Putamen (tissue), 1 donor: ENCODE measurements at places on chromosomes 1 and 21.

DNA sequence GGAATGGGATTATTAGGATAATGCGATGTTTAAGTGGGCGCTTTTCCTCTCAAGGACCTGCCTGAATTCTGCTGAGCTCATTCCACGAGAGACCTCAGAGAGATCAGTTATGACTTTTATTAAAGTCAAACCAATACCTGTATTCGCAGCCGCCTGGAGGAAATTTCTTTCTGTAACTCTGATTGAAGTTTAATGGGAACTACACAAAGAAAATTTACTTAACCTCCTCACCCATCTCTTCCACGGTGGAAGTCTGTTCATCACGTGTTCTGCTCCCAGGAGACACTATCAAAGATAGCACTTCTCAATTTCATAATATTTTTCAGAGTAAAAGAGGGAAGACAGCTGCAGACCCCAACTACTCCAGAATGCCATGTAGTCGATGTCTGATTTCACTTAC, 334.7 kb upstream of the POU3F1 start:
- no peak for DNase-seq

- DNase-seq = no peak
Observed at GRCh38 chr1:207820568-207821463, 69.0 kb downstream of the CD46 start.

GRCh38 chr1:159941591-159942560, 3.5 kb downstream of the IGSF9 start:
- DNase-seq = no peak

DNA sequence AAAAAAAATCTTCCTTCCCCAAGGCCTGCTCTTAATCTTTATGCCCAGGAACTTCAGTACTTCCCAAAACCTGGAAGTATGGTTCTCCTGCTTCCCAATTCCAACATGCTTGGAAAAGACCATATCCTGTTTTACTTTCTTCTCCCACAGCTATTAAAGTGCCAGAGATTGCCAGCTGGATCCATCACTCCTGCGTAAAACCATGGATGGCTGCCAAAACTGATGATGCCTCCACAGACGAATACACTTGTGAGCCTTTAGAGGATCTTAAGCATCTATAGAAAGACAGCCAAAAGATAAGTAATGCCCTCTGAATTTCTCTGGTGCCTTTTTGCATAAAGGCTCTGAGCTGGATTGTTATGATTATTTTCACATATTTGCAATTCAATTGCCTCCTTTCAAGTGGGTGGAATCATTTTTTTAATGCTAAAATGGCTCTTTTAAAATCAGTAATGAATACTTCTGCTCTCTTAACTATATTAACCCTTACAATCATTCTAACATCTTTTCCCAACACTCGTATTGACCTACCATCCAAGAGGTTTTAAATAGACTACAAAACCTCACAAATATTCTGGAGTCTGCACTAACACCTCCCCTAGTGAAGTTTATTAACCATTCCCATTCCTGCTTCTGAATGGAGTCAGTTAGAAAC, 1807.8 kb downstream of the BRINP3 start:
- DNase-seq = peak; percentile 2

DNA sequence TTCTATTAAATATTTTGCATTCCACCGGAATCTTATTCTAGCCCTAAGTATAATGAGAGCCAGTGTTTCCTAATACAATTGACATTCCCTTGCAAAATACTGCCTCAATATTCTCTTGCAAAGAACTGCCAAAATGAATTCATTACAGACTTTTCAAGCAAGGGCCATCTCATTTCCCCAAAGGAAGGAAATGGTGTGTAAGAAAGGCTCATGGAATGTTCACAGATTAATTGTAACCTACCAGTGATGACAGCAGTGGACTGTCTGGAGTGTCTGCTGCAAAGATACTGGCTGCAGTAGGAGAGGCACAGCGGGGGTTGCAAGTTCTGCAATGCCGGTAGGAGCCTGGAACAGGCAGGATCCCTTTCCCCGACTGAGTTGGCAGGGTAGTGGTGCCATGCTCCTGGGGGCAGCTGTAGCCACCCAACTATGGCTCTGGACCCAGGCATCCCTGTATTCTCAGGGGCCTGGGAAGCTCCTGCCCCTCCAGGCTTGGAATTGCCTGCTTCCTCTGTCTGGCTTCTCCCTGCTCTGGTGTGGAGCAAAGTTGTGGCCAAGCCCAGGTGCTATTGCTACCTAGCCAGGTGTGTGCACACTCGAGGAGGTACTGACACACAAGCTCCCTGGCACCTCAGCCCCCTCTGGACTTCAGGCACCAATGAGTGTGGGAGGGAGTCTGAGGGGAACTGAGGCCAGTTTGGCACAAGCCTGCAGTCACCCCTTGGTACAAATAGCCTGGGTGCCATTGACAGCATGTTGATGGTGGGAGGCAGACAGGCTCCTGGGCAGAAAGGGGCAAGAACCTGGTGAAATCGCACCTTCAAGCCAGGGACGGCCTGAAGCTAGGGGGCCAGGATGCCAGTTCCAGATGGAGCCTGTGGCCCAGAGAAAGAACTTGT, 1371.0 kb downstream of the KCNT2 start:
- no peak for DNase-seq

- DNase-seq = no peak
Observed at GRCh38 chr1:231240531-231240882, 505 bp upstream of the GNPAT start.

- DNase-seq = peak; percentile 27
Observed at GRCh38 chr1:41274752-41275545, 32.8 kb upstream of the SCMH1 start.

DNA sequence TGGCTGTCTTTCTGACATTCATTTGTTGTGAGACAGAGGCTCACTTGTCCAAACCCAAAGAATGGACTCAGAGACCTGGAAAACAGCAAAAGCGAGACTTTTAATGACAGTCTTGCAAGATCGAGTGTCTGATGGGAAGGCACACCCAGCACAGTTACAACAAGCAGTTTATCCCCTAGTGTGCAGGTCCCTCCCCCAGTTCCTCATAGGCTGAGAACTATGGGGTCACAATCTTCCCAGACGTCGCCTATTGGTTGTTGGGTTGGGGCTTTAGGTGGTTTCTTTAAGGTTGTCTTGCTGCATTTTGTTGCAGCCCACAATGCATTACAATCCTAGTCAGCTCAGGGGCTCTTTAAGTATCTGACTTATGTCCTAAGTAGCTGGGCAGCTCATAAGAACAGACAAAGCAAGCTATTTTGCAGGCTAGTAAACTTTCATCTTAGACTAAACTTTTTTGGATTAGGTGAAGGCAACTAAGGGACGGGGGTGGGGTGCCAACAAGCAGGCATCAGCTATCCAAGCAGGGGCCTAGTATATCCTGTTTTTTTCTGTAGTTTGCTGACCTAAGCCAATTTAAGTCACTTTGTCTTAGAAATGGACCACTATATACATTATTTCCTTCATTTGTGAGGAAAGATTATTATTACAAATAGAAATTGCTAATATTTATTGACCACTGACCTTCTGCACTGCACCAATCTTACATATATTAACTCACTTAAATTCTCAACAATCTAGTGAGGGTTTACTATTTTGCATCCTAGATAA, 151.8 kb downstream of the SETD4 start:
- DNase-seq = no peak

- no peak for DNase-seq
Observed at GRCh38 chr1:183000167-183000962, 22.9 kb upstream of the LAMC1 start.

- no peak for DNase-seq
Observed at GRCh38 chr1:155809088-155809487, 47.9 kb downstream of the GON4L start.

- no peak for DNase-seq
Observed at GRCh38 chr1:245645406-245645805, 490.6 kb downstream of the KIF26B start.

DNA sequence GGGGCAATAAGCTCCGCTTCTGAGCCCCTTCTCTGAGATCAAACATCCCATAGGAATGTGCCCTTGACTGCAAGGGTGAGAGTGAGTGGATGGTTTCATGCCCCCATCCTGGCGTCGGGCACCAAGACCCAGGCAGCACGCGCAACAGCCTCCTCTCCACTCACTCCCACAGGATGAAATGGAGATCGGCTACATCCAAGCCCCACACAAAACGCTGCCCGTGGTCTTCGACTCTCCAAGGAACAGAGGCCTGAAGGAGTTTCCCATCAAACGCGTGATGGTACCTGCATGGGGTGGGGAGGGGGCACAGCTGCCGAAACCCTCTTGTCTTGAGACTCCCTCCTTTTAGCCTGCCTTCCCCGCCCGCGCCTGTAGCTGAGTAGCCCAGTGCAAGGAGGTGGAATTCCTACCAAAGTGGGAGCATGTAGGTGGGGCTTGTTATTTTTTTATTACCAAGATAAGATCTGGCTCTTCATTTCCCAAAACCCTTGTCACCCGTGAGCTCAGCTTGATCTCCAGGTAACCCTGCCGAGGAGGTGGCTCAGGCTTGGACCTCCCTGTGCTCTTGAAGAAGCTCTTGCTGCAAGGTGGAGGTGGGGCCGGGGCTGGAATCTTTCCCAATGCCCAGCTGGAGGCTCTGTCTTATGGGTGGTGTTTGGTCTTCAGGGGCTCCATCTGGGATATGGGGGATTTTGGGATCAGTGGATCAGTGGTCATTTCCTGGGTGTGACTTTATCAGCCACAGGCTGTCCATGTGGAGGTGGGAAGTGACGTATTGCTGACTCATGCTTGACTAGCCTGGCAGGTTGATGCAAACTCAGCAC, 24.0 kb upstream of the PADI6 start:
- DNase-seq = no peak

GRCh38 chr1:36109041-36109679, 15.9 kb downstream of the COL8A2 start:
- no peak for DNase-seq

- no peak for DNase-seq
Observed at GRCh38 chr1:91066538-91066937, 44.7 kb upstream of the ZNF644 start.

- DNase-seq = no peak
Observed at GRCh38 chr1:143735764-143736461, 235.9 kb downstream of the FAM72C start.

GRCh38 chr1:56052041-56052440, 527.3 kb downstream of the PLPP3 start:
- DNase-seq = no peak

DNA sequence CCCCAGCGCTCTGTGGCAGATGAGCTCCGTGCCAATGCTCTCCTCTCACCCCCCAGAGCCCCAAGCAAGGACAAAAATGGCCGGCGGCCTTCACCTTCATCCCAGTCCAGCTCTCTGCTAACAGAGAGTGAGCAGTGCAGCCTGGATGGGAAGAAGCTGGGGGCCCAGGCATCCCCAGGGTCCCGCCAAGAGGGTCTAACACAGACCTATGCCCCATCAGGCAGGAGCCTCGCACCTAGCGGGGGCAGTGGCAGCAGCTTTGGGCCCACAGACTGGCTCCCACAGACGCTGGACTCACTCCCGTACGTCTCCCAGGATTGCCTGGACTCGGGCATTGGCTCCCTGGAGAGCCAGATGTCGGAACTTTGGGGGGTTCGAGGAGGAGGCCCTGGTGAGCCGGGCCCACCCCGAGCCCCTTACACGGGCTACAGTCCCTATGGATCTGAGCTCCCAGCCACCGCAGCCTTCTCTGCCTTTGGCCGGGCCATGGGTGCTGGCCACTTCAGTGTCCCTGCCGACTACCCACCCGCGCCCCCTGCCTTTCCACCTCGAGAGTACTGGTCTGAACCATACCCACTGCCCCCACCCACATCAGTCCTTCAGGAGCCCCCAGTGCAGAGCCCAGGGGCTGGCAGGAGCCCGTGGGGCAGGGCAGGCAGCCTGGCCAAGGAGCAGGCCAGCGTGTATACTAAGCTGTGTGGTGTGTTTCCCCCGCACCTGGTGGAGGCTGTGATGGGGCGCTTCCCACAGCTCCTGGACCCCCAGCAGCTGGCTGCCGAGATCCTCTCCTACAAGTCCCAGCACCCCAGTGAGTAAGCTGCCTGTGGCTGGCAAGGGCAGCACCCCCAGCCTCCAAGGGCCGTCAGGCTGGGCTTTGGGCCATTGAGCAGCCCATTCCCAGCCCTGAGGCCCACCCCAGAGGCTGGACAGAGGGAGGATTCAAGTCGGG, 8.7 kb downstream of the ZC3H12A start:
- DNase-seq = no peak

DNA sequence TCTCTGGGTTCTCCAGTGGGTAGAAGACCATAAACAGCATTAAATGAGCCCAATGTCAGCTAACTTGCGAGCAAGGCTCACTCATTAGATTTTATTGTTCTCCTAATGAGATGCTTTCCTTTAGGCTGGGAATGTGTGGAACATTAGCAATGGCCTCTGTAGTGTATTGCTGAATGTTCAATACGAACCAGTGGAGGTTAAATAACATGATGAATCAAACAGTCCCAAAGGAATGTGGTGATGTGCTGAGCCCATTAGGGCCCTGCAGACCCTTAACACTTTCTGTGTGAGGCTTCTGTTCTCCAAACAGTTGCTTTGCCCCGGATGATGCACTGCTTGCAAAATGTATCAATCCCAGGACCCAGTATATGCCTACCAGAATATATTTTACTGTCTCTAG, 225.5 kb downstream of the ATG4C start:
- DNase-seq = no peak

DNA sequence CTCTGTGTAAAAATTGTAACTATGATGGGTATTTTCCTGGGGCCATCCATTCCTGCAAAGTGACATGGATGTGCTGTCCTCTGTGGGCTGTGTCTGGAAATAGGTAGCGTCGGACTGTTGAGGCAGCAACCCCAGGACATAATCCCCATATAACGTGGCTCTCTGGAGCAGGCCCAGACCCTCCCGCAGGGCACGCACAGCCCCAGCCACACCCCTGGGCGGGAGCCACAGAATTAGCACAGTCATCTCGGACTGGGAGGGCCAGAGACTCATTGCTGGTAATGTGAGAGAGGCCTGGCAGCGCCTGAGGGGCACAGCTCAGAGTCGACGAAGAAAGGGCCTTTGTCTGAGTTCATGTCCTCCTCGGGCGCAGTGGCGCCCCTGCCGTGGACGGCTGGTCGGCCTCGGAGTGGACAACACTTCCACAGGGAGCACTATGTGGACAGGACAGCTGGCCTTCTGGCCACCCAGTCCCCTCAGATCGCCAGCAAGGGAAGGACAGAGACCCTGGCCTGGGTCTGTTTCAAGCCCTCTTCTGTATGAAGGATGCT, 20.1 kb downstream of the SIM2 start:
- DNase-seq = peak; percentile 85

GRCh38 chr1:221405146-221405545, 336.7 kb downstream of the DUSP10 start:
- DNase-seq = no peak

- DNase-seq = no peak
Observed at GRCh38 chr1:1602968-1603506, 3.1 kb upstream of the FNDC10 start.

DNA sequence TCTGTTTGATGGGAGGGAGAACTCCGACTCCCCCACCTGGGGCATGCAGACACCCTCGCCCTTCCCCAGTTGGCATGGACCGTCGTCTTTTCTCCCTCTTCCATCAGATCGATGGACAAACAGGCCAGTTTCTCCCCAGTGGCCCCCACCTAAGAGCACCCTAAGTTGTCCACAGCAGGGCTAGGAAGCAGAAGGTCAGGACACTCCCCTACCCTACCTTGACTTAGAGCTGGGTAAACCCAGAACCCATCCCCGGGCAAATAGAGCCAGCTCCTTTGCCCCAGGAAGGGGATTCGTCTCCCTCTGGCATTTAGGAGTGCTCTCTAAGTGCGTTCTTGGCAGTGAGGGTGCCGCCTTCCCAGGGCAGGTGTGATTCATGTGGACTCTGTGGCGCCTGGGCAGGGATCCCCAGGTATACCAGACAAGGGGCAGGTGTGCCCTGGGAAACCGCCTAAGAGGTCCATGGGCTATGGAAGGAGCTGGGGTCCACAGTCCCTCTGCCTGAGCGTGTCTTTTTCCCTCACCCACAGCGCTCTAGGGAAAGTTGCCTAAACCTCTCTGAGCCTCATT, 2.7 kb upstream of the RUNX3 start:
- DNase-seq = no peak

- no peak for DNase-seq
Observed at GRCh38 chr1:109944541-109944940, 33.9 kb downstream of the CSF1 start.
